Activated naive CD4-positive, alpha-beta T cell treated with anti-CD3 and anti-CD28 coated beads, Interleukin-2, amount 50 U/mL, for 72 hours (primary cell): ENCODE measurements at places on chromosomes 13 and 19.

GRCh38 chr13:53569453-53569852, 540.8 kb downstream of the OLFM4 start:
- DNase-seq: no peak

DNA sequence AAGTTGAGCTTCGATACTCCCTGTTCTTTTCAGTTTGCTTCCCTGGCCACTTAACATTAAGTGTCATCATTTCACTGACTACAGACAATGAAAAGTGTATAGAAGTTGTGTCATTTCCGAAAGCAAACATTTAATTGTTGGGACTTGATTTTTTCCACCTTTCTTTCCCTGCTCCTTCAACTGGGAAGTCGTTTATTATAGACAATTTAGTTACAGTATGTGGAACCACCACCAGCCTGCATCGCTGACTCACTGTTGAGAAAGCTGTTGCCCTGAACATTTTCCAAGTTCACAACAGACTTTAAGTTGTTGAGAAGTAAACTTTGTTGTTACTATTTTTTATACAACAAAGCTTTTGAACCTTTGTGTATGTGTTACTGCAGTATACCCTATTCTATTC, 788.4 kb upstream of the PRR20A start:
- DNase-seq: no peak

DNA sequence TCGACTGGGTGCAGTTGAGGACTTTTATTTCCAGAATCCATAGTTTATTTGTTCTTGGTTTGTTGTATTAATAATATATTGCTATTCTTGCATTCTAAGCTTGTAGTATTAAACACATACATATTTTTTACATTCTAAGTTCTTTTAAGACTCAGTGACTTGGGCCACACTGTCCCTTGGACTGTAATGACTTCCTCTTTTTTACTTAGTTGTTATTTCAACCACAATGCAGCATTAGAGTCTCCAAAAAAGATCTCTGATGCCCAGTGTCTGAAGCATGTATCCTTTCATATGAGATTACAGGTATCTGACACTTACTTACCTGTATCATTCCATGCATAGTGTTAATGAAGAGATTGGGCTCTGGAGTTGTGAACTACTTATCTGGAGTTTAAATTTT, 864.9 kb upstream of the PCDH20 start:
- DNase-seq: no peak

- no peak for DNase-seq
These were observed 437.3 kb upstream of the ZNF507 start for GRCh38 chr19:31908080-31908479.

- no peak for DNase-seq
These were observed 113.0 kb downstream of the KL start for GRCh38 chr13:33129094-33129832.

DNA sequence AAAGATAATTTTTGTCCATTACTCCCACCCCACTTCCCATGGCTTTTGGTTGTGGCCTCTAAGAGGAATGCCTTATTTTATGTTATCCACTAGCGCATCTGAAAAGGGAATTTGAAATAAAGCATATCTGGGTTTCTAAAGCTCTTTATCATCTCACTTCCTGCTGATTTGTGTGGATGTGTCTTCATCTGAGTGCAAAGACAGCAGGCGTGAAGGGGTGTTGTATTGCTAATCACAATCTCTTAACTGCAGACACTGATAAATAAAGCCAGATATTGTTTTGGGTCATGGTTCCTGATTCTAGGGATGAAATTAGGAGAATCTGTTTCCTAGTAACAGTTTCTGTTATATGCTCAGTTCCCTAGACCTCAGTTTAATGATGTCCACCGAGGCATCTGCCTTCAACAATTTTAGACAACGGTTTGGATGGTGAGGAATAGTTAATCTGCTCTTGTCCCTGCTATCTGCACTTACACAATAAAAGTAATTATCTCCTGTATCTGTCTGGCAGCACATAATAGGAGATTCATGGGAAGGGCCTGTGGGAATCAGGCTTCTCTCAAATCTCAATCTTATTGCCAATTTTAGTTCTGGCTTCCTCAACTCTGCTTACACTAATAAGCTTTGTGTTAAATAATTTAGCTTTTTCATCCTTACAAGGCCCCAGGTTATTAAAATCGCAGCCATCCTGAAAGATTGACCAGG, 517.9 kb upstream of the ATXN8OS start:
- DNase-seq: no peak

- DNase-seq: no peak
These were observed 10.7 kb upstream of the FPR3 start for GRCh38 chr19:51784109-51784785.

DNA sequence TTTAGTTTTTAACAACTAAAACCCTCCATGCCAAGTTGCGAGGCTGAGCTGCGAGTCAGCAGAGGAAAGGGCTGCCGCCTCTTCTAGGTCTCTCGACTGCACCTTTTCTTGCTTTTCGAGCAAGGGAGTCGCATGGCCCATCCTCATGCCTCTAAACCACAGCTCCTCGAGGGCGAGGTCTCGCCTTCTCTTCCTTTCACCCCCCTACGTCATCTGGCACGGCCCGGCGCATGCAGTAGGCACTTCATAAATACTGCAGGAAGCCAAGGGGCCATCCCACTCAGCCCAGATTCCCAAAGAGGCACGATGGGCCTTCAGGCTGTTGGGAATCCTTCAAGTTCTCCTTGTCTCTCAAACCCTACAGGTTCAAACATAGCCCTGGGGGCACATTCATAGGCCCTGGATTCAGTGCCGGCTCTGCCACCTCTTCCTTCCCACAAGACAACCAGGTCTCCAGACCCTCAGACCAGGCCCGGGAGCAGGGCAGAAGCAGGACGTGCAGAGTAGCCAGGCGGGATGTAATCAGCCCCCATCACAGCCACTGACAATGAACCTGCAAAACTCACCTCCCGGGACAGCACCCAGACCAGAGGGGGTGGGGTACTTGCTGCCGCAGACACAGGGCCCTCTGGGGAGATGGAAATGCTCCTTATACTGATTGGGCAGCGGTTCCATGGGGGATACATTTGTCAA, 41.7 kb downstream of the GGACT start:
- DNase-seq: no peak

- DNase-seq: no peak
These were observed 19.9 kb downstream of the LMTK3 start for GRCh38 chr19:48491793-48492123.

DNA sequence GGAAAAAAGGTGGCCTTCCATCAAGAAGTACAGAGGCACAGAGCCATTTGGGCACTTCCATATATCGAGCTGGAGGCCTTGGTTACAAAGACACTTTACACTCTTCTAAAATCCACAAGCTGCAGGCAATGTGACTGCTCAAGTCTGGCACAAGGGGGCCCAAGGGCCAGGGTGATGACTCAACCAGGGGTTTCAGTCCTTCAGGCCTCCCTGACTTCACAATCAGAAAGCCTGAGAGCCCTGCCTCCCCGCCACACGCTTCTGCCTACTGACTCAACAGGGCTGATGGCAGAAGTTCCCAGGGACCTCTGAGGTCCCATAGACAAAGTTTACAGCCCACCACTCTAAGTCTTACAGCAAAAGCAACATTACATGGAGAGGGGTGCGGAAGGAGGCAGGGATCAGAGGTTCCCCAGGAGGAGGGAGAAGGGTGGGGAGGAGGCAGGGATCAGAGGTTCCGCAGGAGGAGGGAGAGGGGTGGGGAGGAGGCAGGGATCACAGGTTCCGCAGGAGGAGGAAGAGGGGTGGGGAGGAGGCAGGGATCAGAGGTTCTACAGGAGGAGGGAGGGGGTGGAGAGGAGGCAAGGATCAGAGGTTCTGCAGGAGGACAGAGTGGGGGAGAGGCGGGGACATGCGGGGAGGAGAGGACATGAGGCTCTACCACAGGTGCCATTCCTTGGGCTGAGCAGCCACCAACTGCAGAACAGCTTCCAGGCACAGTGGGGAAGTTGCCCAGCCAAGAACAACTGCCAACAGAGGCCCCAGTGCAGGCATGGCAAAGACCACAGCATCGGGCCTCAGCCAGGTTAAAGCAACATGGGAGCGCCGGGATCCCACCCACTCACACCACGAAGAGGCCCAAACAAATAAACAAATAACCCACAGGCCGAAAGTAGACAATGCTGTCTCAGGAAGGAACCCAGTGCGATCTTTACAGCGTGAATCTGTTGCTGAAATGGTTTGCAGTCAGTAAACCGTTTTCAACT, 52.0 kb downstream of the SLC7A1 start:
- DNase-seq: no peak

- no peak for DNase-seq
These were observed 52.2 kb downstream of the RFC3 start for GRCh38 chr13:33870046-33870668.

DNA sequence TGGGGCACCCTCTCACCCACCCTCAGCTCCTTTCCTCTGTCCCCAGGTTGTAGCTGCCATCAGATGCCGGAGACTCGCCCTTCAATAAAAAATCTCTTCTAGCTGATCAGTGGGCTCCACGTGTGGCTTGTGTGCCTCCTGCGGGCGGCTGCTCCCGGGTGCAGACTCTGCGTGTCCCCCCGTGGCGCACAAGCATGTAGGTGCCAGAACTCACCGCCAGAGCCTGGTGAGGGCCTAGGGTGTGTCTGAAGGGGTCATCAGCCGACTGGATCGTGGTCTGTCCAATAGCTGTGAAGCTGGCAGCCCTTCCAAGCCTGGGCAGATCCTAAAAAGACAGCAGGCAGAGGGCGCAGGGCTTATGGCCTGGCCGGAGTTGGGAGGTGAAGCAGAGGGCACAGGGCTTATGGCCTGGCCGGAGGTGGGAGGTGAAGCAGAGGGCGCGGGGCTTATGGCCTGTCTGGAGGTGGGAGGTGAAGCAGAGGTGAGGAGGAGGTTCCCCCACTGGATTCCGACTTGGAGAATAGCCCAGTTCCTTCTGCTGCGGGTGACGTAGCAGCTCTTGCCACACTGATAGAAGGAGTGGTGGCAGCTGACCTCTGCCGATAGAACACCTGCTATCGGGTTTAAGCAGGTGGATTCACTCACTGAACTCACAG, 11.7 kb downstream of the NOP53 start:
- DNase-seq: no peak

GRCh38 chr13:100476963-100477362, 111.6 kb downstream of the GGACT start:
- no peak for DNase-seq

DNA sequence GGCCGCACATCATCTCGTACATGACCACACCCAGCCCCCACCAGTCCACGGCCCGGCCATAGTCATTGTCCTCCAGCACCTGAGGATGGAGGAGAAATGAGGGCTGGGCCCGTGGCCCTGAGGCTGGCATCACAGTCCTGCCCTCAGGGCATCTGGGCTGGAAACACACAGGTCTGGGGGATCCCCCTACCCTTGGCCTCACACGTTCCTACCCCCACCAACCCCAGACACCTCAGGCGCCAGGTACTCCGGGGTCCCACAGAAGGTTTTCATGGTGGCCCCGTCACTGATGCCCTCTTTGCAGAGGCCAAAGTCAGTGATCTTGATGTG, 9.5 kb upstream of the CCNP start:
- no peak for DNase-seq

DNA sequence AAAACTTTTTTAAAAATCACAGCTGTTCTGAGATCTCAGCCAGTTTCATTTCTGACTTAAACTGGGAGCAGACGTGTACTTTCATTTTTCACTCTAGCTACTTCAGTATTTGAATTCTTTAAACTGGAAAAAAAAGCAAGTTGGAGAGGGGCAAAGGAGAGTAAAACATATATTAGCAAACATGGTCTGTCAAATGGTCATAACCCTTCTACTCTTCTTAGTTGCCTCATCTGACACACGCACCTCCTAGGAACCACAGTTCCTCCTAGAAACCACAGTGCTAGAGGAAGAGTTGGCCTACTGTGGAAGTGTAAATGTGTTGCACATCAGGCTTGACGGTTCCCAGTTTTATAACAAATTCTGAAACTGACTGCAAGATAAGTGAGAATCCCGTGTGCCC, 47.2 kb downstream of the TM9SF2 start:
- no peak for DNase-seq

DNA sequence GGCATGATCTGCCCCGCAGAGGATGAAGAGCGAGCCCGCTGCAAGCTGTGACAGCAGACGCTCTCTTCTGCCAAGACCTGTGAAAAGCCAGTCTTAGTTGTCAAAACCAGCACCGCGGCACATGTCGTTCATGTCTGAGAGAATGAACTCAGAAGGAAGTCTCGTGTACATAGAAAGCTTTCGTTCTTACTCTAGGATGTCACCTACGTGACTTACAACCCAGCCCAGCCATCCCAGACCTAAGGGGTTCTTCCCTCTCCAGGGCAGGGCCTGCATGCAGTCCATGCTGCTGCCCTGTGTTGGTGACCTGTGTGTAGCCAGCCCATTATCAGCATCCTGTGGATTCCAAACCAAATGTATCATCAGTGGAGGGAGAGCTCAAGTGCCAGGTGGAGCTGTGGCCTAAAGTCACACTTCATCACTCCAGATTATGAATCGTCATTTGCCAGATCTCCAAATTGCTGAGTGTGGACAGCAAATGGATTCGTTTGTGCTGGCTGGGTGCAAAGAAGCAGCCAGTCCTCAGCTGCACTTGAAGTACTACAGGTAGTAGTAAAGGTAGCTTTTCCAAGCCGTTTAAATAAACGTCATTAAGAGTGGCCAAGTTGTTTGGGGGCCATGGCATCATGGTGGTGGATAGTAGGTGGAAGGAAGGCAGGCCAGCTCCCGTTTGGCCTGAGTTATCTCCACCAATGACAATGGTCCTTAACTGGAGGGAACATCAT, 73.9 kb upstream of the GPR183 start:
- peak; percentile 79 for DNase-seq

GRCh38 chr13:97259798-97260714, 37.9 kb downstream of the MBNL2 start:
- no peak for DNase-seq

GRCh38 chr13:102729560-102730270, 34.9 kb upstream of the METTL21C start:
- no peak for DNase-seq

GRCh38 chr13:37766502-37766901, 103.1 kb downstream of the TRPC4 start:
- no peak for DNase-seq

DNA sequence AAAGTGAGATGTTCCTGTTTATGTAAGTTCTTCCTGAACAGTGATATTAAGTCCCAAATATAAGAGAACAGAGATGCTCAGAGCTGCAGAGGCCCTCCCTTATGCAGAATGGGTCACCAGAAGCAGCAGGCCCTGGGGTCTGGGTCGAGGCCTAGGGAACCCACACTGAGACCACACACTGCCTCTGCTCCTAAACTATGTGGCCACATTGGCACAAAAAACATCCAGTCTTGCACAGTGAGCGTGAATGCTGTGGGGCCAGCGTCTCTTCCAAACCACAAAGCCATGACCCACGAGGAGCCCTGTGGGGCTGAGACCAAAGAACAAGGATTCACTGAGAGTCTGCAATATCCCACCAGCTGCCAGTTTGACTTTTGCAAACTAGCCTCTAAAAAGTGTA, 23.6 kb downstream of the PROZ start:
- DNase-seq: no peak

DNA sequence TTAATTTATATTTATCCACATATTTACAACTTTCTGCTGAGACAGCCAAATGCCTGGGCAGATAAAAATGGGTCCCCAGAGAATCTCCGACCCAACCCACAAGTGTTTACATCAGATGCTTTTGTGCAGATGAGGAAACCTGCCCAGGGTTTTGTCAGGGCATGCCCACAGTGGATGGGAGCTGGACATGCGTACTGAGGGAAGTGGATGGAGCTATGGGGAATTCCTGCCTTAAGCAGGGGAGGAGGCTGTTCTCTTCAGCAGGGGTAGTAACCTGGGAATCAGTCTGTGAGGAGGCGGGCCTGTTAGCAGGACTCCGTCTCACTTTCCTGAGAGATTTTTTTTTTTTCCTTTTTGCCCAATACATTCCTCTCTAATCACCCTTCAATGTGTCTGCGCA, 122.9 kb downstream of the RFC3 start:
- no peak for DNase-seq

- no peak for DNase-seq
These were observed 213.1 kb downstream of the OXGR1 start for GRCh38 chr13:96781141-96781540.

- DNase-seq: no peak
These were observed 61.1 kb downstream of the PIBF1 start for GRCh38 chr13:72842991-72843390.
